Stimulated activated naive CD8-positive, alpha-beta T cell treated with anti-CD3 and anti-CD28 coated beads, Interleukin-15, Interleukin-2, amounts not matched to agents 100 U/mL and 50 U/mL, for 24 hours (primary cell): ENCODE measurements at places on chromosomes 5 and 9.

- DNase-seq, result no peak
Observed at GRCh38 chr5:71693828-71694427, 25.1 kb upstream of the CARTPT start.

GRCh38 chr5:133757396-133757945 lies 145.1 kb upstream of the FSTL4 start:
- no peak for DNase-seq

DNA sequence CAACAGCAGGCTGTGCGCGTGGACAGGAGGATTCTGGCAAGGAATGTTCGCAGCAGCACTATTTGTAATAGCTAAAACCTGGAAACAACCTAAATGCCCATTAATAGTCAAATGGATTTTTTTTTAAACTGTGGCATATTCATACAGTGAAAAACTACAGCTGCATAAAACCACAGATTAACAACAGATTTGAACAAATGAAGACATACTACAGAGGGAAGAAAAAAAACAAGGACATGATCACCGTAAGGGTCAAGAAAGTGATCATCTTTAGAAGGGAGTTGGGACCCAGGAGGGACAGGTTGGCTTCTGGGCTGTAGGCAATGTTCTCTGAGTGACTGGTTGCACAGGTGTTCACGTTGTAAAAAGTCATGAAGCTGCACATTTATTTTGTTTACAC lies 1.2 kb upstream of the TMOD1 start:
- DNase-seq, result no peak

DNA sequence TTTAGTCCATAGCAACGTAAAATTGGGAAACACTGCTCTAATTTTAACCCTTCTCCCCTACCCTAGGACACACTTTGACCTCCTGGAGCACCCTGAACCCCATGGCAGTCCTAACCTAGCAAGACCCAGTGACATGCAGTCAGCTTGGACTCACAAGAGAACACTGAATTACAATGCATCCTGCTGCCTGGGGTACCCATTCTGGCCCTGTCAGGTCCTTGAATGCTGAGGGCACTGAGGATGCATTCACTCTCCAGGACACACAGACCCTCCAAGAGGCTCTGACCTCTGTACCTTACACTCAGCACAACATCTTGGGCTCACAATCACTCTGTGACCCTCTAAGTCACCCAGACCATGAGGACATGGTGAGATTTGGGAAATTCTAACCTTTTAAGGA lies 1.8 kb upstream of the PROP1 start:
- no peak for DNase-seq

- no peak for DNase-seq
Observed at GRCh38 chr5:68533051-68533450, 317.5 kb downstream of the PIK3R1 start.

DNA sequence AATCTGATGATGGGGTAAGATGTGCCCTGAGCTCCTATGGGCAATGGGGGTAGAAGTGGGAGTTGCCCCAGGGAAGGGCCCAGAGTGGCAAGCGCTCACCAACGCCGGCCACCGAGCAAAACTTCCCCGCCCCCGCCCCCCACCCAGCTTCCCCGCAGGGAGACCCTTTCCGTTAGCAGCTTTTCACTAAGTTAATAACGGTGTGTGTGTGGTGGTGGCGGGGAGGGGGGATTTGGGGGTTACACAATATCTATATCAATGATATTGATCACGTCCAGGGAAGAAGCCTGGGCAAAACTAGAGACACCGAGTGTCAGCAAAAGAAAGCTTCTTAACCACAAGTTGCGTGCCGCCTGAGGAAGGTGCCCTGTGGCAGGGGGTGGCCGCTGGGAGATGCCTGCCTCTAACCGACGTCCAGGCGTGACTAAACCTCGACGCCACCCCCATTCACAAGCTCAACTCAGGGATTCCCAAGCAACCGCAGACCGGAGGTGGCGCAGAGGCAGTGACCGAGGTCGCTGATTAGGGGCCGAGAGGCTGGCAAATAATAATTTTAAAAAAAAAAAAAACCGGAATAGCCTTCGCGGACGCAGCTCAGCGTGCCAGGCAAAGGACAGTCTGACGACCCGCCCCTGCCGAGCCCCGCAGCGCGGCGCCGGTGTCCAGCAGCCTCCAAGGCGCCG lies 222.6 kb downstream of the MEF2C start:
- peak; percentile 16 for DNase-seq

- DNase-seq, result no peak
Observed at GRCh38 chr9:79312686-79313421, 258.9 kb upstream of the TLE4 start.

- no peak for DNase-seq
Observed at GRCh38 chr5:131242728-131243255, 21.1 kb upstream of the CDC42SE2 start.

DNA sequence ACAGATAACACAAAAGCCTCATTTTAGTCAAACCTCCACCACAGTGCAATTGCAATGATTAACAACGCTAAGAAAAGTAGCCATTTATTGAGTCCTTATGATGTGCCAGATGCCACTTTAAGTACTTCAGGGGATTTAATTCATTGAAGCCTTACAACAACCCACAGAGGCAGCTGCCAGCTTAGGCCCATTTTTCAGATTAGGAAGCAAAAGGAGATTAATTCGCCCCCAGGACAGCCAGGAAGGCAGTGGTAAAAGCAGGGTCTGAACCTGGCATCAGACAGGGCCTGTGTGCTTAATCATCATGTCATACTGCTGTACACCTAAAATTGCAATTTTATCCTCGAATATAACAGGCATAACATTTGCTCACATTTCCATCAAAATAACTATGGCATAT lies 23.9 kb downstream of the MED27 start:
- DNase-seq, result no peak

- DNase-seq, result no peak
Observed at GRCh38 chr5:178215280-178216002, 11.1 kb downstream of the HNRNPAB start.

GRCh38 chr5:97764700-97765099 lies 581.7 kb upstream of the RIOK2 start:
- no peak for DNase-seq

- no peak for DNase-seq
Observed at GRCh38 chr5:911601-912000, 18.9 kb downstream of the TRIP13 start.

- no peak for DNase-seq
Observed at GRCh38 chr9:20671635-20672034, 12.4 kb upstream of the FOCAD start.

- no peak for DNase-seq
Observed at GRCh38 chr5:94153736-94154450, 412.5 kb upstream of the POU5F2 start.

DNA sequence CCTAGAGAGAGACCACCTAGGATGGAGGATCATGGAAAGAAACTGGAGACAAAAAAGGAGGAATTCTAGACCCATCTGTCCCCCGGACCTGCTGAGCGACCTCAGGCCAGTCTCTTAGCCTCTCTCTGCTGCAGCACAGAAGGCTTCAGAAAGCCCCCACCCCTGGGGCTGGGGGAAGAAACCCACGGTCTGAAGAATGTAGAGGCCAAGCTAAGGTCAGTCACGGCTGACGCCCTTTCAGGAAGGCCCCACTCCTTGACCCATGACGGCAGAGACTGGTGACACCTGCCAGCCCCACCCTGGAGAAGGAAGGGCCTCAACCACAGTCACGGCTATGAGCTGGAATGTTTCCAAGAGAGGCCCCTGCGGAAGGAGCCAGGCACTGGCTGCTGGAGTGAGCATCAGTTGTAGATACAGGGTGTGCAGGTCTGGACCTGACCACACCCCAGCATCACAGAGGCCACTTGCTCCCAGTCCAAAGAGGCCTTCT lies 120.5 kb upstream of the BOD1 start:
- peak; percentile 8 for DNase-seq

- no peak for DNase-seq
Observed at GRCh38 chr5:154429341-154429740, 16.5 kb upstream of the SAP30L start.

DNA sequence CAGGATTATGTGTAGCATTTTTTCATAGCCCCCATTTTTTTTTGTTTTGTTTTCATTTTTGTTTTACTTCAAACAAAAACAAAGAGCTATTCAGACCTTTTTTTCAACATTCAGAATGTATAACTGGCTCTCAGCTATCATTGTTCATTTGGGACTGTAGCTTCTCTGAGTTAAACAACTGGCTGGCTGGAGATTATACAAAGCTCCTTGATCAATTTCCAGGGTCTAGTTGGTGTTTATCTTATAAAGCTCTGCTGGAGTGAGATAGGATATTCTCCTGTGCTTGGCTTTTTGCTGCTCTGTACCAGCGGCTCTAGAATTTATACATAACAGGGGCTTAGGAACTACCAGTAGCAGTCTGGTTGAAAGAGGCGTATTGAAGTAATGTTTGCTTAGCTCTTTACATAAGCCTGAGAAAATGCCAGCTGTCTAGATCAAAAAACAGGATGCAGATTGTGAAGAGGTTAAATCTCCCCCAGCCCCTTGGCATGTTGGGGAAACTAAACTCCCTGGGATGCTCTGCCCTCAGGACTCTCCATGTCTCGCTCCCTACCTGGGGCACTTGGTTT lies 15.2 kb downstream of the GARNL3 start:
- no peak for DNase-seq

- no peak for DNase-seq
Observed at GRCh38 chr5:61334868-61335615, 3.0 kb downstream of the ZSWIM6 start.

GRCh38 chr5:102591650-102592049 lies 92.8 kb upstream of the SLCO6A1 start:
- DNase-seq, result no peak

DNA sequence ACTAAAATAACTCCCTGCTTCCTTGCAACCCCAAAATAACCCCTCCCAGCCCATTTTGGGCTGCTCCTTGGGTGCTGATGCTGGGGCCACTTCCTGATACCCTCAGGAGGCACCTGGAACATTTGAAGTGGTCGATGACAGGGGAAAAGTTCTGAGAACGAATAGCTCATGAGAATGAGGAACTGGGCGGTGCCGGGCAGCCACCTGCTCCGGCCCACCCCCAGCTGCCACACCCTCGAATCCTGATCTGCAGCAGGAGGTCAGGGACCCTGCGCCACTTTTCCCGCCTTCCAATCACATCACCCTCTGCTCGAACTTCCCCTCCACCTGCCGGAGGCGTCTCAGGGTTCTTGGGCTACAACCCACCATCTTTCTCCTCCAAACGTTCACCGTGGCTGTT lies 19.7 kb downstream of the HRH2 start:
- DNase-seq, result no peak

DNA sequence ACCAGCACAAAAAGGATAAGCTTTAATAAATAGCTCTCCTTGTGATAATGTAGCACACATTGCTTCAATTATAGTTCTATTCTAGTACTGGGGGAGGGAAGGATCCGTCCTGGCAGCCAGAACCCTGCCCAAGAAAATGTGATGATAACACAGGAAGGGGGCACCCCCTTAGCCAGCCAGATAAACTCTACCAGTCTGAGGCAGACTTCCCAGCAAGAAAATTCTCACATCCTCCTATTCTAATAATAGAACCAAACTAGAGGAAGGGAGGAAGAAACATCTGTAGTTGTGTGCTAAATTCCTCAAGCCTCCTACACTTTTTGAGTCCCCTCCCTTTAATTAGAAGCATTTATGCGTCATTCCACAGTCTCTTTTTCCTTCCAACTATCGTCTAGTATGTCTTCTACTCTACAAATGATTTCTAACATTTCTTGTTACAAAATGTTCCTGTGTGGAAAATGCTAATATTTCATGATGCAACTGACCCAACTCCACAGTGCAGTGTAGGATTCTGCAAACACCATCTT lies 261.0 kb downstream of the SEMA5A start:
- DNase-seq, result no peak

- no peak for DNase-seq
Observed at GRCh38 chr9:123109540-123110279, 76.2 kb downstream of the GPR21 start.

DNA sequence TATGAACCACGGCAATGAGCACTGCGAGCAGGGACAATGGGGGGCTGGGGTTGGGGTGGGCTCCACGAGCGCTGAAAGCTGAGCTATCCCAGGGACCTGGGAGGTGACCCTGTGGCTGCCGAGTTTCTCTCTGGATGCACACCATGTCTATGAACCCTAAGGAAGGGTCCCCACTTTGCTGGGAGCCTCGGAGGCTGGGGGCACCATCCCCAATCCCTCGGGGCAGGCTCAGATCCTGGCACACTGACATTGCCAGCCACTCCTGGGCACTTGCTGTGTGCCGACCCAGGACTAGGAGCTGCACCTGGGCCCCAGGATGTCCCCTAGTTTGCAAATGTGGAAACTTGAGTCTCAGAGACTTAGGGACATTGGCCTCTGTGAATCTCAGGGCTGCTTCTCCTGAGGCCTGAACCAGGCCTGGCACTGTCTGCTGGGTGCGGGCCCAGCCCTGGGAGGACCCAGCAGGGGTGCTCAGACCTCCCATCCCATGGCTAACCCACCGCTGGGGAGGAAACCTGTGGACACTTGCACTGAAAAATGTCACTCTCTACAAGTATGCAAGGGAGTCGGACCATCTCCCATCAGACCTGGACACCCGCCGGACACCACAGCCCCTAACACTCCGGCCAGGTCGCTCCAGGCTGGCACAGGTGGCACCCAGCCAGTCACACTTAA lies 13.0 kb upstream of the CAMSAP1 start:
- no peak for DNase-seq
